Stimulated activated CD8-positive, alpha-beta memory T cell treated with anti-CD3 and anti-CD28 coated beads, Interleukin-4, amount 100 ng/mL, for 1 hour (primary cell): ENCODE measurements at places on chromosomes 5 and 9.

GRCh38 chr9:120486347-120486746 lies 93.6 kb downstream of the CDK5RAP2 start:
- no peak for DNase-seq

DNA sequence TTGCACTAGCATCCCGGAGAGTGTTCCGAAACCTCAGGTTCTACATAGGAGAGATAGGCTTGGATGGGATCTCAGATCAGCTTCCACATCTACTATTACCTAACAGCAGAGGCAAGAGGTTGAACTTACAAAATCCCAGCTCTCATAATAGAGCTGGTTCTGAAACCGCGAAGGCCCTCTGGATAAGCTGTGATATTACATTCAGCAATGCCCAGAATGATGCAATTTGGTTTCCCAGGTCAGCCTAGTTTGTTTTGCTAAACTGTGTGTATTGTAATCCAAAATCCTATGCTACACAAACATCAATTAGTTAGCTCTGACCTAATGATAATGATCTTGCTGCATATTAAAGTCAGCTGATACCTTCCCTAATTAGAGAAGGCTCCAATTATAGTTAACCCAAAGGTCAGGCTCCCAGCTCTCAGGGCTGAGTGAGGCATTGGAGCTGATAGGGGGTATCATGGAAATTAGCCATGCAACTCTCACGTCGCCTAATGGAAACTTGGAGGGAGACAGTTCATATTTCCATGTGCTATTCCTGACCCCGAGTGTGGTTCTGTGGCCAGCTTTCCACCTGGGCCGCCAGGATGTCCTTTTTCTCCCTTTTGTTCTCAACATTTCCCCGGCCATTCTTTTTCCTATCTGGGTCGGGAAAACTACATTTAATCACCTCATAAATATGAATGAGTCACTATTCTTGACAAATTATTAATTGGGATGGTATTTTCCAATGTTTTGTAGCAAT lies 278.4 kb upstream of the IRX1 start:
- DNase-seq, result no peak

- no peak for DNase-seq
Observed at GRCh38 chr9:84504360-84504759, 163.8 kb upstream of the SLC28A3 start.

GRCh38 chr5:33504570-33504969 lies 63.8 kb downstream of the TARS1 start:
- no peak for DNase-seq

DNA sequence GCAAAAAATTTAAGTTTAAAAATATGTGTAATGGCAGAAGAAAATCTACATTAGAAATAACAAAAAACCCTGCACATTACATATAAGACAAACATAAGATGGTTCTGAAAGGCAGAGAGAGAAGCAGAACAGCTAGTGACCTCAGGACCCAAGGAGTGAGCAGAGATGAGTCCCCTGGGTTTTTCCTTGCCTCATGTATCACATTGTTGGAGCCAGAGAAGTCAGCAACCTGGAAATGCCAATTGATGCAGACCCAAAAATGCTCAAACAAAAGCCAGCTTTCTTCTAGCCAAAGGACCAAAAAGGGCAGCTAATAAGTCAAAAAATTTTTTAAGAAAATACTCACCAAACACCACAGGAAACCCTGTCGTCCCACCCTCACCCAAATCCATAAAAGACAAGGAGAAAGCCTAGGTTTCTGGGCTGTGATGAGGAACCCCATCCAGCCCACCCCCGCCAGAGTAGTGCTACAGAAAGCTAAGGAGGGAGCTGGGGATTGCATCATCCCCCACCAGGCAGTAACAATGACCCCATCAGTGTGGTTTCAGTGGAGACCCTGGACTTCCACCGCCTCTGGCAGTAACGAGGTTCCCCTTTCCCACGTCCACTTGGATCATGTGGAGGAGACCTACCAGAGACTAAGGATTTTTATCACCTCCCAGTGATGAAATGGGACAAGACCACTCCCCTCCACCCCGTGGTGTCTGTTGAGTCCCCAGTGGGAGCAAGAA lies 17.6 kb downstream of the DENND1A start:
- DNase-seq, result no peak

GRCh38 chr9:105171076-105171475 lies 73.4 kb upstream of the SLC44A1 start:
- DNase-seq, result no peak

DNA sequence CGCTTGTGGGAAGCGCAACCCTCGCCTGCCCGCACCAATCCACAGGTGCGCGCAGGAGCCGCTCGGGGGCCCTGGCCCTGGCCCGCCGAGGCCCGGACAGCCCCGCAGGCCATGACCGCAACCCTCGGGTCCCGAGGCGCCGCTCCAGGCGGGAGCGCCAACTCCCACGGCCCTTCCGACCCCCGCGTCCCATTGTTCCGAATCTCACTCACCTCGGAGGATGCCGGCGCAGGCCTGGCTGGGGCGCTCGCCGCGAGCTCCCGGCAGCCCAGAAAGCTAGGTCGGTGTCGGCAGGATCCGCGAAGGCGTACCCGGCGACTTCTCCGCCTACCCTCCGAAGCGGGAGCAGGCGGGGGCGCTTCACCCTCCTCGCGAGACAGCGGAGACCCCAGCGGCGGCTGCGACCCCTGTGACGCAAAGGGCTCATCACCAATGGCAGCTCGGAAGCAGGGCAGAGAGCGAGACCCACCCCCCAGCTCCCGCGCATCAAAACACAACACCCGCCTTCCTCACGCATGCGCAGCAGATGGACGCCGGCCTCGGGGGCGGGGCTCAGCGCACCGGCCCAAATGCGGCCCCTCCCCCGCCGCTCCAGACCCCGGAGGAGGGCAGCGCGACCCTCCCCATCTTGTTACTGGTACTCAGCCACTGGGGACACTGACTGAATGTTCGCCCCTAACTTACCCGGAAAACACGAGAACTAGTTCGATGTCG lies 1.4 kb upstream of the SMIM27 start:
- peak; percentile 79 for DNase-seq

DNA sequence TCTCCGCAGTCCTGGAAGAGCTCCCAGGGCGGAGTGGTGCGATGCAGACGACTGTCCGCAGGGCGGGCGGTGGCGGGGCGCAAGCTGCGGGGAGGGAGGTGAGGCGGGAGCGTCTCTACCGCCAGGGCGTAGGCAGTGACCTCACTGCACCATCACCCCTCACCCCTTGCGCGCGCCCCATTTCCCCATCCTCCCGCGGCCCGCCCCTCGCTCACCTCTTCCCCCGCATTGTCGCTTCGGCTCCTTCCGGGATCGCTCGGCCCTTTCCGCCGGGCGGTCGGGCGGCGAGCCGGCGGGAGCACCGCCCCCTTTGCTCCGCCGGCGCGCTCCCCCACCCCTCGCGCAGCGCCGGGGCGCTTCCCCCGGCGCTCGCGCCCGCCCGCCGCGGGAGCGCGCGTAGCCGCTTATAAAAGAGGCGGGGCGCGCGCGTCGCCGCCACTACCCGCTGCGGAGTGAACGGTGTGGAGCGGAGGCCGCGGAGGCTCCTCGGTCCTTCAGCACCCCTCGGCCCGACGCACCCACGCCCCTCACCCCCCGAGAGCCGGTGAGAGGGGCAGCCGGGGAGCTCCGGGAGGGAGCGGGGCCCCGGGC lies at the start of gene SPTAN1:
Gene SPTAN1 (plus strand): TSS at position 435 of the 591 bp plus-strand sequence. CDS start 14,154 bp downstream, outside the sequence.
- DNase-seq, result peak; percentile 67

- DNase-seq, result no peak
Observed at GRCh38 chr9:70114898-70115297, 71.2 kb downstream of the MAMDC2 start.

GRCh38 chr9:130847306-130848217 lies 12.5 kb downstream of the ABL1 start:
- no peak for DNase-seq

GRCh38 chr9:98202252-98202651 lies 9.8 kb upstream of the CORO2A start:
- no peak for DNase-seq

GRCh38 chr5:60274747-60275146 lies 381.2 kb upstream of the PDE4D start:
- DNase-seq, result no peak

GRCh38 chr9:89795538-89796195 lies 190.9 kb downstream of the GADD45G start:
- DNase-seq, result no peak

GRCh38 chr5:11684607-11685006 lies 219.6 kb downstream of the CTNND2 start:
- DNase-seq, result no peak

DNA sequence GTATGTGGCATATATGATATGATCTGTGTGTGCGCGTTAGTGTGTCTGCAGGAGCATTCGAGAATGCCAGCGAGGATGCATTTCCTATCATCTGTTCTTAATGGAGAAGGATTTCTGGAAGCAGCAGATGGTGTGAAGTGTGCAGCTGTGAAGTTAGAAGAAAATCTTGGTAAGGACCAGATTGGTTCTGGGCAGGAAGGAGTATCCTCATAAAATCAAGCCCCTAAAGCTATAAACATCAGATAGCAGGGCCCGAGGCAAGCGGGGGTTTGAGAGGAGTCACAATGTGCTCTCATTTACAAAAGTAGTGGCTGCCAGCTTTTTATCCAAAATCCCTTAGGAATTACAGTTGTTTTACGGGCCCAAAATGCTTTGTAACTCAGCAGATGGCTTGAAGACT lies 40.0 kb downstream of the DAPK1 start:
- DNase-seq, result no peak

- no peak for DNase-seq
Observed at GRCh38 chr5:176790941-176791340, 19.4 kb upstream of the UNC5A start.

DNA sequence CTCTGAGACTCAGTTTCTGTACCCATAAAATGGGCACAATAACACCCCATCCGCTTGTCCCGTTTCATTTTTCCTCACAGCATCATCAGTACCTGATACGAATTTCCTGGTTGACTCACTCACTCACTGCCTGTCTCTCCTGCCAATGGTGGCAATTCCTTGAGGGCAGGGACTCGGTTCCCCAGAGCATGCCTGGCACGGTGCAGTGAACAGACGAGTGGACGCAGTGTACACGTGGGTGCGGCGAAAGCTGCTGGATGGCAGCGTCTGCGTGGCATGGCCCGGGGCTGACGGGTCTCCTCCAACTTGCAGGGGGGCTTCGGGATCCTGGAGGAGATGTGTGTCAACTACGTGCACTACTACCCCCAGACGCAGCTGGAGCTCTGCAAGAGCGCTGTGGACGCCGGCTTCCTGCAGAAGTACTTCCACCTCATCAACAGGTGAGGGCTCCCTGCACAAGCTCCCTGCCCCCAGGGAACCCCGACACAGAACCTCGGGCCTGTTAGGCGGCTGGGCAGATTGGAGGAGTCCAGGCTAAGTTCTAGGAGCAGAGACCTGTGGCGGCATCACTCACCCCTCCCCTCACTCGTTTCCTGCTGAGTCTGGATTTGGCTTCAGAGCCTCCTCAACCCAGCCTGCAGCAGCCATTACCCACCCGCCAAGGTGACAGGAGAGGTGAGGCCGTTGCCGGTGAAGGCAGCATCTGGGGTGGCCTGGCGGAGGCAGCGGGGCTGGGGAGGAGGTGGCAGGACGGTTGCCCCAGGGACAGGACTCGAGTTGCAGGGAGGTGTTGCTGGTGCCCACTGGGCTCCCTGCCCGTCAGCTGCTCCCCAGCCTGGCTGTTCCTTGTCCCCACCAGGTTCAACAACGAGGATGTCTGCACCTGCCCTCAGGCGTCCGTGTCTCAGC lies 20.3 kb downstream of the DBH start:
- DNase-seq, result no peak

GRCh38 chr5:141527426-141527825 lies 38.5 kb downstream of the PCDHGC5 start:
- no peak for DNase-seq

GRCh38 chr5:111138096-111138495 lies 45.9 kb downstream of the WDR36 start:
- no peak for DNase-seq

GRCh38 chr5:151904127-151904526 lies 20.5 kb downstream of the GLRA1 start:
- no peak for DNase-seq

DNA sequence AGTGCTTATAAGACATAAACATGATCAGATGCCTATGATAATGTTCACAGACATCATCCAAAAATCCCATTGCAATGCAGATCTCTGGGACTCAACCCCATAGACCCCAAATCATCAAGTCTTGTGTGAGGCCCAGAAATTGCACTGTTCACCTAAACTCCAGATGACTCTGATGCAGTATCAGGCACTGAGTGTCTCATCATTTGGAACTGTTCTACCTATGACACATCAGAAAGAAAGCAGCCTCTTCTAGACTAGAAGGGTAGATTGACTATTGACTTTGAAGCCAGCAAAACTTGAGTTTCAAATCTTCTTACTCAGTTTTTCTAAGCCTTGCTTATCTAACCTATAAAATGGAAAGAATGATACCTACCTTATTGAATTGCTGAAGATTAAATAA lies 58.7 kb upstream of the PAPPA start:
- DNase-seq, result no peak

DNA sequence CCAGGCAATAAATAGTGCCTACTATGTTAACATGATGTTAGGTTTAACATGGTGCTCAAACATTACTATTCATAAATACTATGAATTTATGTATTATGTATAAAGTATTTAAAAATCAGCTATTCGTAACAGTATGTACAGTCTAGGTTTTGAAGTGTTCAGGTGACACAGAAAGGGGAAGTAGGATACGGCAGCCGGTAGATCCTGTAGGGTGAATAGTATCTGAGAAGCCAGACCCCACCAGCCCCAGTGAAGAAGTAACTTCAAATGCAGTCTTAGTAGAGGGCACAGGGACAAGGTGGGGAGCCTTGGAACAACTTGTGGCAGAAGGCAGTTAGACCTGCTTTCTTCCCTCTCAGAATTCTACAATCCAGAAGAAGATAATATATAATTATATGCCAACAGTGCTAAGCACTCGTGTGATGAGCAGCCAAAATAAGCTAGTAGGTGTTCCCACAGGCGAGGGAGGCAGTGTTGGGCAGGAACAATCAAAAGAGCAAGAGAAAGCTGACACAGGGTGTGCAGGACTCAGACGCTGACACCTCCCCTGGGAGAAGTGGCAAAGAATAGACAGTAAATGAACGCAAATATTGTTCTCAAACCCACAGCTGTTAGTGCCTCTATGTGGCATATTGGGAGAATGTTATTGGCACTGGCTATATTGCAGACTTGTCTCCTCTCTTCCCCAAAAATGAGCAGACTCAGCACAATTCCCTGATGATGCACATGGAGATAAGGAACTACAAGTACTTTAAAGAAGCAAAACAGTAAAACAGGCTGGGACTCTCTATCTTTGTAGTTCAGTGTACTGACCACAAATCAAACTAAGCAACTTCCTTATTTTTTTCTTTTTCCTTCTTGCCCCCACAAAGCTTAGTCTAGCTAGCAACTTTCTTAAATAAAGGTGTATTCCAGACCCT lies 4.6 kb downstream of the ZNF367 start:
- no peak for DNase-seq

DNA sequence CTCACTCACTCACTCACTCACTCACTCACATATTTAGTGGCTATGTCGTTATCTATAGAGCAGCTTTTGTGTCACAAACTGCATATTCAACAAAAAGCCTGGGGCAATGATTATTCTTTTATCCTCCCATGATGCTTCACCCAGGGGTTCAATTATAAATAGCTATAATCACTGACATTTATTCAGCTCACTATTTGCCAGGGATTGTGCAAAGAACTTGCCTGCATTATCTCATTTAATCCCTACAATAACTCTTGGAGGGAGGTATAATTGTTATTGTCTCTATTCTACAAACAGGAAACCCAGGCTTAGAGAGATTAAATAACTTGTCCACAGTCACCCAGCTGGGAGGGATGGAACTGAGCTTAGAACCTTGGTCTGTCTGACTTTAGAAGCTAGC lies 298.0 kb upstream of the MSX2 start:
- DNase-seq, result no peak

GRCh38 chr5:93993161-93993560 lies 251.8 kb upstream of the POU5F2 start:
- DNase-seq, result no peak
